Activated CD4-positive, CD25-positive, alpha-beta regulatory T cell (primary cell): ENCODE measurements at places on chromosomes 2 and 18.

- DNase-seq: no peak
Observed at GRCh38 chr2:76073992-76074604, 363.4 kb upstream of the GCFC2 start.

DNA sequence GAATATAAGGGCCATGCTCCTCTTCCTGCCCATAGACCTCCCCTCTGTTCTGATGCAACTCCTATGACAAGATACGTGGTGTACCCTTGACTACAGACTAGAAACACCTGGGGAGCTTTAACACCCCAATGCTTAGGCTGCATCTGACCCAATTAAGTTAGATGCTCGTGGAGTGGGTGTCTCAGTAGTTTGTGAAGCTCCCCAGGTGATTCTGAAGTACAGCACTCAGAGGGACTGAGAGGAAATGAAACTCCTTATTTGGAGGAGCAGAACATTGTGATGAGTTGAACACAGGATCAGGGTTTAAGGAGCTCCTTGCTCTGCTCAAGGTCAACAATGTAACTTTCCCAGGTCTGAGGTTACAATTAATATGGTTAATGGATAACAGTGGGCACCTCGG is 80.3 kb upstream of the TTC39C start:
- no peak for DNase-seq

- no peak for DNase-seq
Observed at GRCh38 chr2:102030502-102030854, 38.7 kb downstream of the IL1R2 start.

DNA sequence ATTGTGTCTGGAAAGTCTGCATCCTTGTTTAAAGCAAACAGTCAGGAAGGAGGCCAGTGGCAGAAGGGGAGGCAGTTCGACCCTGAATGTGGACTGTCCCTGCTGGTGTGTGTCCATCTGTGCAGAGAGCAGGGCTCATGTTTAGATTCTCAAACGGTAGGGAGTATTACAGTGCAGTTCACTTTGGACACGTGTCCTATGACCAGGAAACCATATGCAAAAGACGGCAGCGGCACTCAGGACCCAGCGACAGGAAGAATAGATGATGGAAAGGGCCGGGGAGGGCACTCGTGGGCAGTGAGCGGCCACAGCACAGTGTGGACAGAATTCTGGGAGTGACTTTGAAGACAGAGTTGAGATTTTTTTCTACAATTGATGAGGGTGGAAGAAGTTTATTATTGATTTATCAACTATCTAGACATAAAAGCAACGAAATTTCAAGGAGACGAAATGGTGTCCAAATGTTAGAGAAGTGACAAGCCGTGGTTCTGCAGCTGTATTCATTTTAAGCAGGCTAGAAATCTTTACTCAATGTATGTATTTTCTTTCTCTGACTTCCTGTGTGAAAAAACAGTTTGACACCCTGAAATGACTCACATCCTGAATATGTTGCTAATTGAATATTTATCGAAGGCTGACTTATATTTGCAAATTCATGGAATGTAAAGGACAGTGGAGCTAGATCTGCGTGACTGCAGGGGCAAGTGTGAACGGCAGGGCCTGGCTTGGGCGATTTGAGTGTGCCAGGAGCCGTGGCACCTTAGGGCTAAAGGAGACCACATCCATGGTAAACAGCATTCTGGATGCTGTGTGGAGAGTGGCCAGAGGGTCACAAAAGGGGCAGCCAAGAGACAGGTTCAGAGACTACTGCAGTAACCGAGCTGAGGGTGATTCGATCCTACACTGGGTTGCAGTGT is 214.2 kb downstream of the PTGR3 start:
- DNase-seq: no peak

GRCh38 chr2:133760376-133760775 is 192.1 kb upstream of the NCKAP5 start:
- DNase-seq: no peak

DNA sequence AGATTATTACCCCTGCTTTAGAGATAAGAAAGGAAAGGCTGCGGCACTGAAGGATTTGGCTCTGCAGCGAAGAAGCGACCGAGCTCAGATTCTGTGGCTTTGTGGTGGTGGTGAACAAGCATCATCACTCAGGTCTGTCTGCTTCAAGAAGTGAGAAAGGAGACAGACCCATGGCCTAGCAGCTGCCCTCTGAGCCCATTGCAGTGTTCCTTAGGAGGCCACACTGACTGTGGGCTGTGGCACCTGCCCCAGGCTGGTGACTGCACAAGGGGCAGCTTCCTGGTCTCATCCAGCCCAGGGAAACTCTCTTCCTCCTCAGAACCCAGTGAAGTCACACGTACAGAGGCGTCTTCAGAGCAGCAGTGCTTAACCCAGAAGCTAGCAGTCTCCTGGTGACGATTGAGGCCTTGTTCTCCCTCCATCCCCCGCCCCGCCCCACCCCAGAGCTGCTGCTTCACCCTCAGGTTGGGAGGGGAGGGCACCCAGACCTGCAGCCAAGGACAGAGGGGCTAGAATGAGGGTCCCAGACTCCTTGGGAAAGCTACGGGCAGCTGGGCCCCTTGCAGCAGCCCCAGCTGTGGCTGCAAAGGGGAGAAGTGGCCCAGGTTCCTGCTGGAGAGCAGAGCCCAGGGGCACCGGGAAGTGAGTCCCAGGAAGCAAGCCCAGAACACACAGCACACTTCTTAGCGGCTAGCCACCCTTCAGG is 22.2 kb downstream of the BIN1 start:
- no peak for DNase-seq

DNA sequence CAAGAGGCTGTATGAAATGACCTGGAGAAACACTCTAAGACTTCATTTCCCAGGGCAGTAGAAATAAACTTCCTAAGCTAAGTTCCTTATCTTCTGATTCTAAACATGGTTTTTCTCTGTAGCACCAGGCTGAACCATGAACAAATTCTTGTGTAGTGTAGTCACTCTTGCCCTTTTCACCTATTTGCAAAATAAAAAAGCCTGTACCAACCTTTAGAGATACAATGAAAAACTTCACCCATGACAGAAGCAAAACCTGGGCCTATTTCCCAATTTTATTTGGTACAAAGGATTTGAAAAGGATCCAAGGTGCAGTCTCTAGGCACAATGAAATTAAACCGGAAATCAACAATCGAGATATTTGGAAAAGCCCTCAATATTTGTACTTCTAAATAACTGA is 43.6 kb downstream of the POLR1A start:
- no peak for DNase-seq

DNA sequence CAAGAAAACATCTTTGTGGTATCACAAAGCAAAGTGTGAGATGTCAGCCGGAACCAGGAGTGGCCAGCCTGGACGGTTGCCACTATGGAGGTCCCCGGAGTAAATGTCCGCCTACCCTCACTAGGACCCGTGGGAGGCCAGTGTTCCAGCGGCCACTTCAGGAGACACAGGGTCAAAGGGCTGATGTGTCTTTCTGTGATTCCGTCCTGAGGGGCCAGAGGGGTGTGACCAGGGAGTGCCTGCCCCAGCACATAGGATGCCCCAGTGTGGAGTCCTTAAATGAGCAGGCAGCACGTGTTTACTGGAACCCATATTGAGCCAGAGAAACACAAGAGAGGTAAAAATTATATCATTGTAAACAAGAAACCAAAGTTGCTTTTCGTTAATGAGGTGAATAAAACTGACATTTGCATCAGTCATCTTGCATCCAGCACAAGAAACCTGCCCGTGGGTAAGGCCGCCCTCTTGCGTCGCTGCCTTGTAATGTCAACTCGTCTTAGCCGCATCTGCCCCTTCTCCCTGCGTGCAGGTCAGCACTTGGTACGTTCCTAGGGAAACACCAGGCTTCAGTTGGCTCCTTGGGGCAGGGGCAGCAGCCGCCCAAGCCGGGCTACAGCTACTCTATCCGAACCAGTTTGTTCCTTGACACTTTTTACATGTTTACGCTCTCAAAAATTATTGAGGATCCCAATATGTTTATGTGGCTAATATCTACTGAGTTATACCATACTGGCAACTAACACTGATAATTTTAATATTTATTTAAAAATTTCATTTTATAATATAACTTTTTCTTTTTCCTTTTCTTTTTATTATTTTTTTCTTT is 46.7 kb upstream of the LAPTM4A start:
- DNase-seq: peak; percentile 58

- DNase-seq: no peak
Observed at GRCh38 chr2:158599609-158600008, 142.9 kb downstream of the PKP4 start.

DNA sequence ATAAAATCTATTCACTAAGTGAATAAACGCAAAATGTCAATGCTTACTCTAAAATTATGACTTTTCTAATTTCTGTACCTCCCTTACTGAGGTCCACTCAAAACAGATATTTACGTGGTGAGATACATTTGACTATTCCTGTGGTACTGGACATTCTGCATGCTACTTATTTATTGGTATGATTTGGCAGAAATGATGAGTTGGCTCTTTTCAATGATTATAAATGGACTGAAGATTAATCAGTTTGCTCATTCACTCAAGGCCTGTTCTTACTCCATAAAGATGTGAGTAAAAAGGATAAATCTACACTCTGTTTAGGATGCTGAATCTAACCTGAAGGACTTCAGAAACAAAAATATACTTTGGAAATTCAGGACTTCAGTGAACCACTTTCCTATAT is 98.8 kb downstream of the OLA1 start:
- DNase-seq: no peak

GRCh38 chr2:67304300-67304890 is 92.7 kb upstream of the ETAA1 start:
- DNase-seq: no peak

DNA sequence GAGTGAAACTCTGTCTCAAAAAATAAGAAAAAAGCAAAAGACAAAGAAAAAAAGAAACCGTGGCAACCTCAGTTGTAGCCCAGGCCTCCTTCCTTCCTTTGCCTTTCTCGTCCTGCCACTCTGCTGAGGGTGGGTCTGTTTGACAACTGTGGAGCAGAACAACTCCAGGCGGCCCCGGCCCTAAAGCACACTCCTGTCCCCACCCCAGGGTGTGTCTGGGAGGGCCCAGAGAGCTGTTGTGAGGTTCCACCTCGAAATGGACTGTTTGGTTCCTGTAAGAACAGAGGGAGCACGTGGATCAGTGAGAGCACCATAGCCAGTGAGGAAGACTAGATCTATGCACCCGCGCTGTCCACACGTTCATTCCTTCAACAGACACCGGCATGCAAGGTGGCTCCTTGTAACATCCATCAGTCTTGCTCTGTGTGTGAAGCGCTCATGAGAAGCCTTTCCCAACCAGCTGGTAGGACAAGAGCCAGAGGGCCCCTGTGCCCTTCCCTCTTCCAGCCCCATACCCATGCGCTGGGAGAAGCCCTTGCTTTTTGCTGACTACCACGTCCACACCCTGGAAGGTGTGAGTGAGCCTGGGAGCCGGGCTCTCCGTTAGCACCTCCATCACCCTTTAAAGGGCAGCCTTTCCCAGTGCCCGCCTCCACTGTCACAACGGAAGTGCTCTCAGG is 61.6 kb downstream of the SOWAHC start:
- DNase-seq: no peak

- DNase-seq: no peak
Observed at GRCh38 chr2:184524551-184525382, 73.6 kb upstream of the ZNF804A start.

DNA sequence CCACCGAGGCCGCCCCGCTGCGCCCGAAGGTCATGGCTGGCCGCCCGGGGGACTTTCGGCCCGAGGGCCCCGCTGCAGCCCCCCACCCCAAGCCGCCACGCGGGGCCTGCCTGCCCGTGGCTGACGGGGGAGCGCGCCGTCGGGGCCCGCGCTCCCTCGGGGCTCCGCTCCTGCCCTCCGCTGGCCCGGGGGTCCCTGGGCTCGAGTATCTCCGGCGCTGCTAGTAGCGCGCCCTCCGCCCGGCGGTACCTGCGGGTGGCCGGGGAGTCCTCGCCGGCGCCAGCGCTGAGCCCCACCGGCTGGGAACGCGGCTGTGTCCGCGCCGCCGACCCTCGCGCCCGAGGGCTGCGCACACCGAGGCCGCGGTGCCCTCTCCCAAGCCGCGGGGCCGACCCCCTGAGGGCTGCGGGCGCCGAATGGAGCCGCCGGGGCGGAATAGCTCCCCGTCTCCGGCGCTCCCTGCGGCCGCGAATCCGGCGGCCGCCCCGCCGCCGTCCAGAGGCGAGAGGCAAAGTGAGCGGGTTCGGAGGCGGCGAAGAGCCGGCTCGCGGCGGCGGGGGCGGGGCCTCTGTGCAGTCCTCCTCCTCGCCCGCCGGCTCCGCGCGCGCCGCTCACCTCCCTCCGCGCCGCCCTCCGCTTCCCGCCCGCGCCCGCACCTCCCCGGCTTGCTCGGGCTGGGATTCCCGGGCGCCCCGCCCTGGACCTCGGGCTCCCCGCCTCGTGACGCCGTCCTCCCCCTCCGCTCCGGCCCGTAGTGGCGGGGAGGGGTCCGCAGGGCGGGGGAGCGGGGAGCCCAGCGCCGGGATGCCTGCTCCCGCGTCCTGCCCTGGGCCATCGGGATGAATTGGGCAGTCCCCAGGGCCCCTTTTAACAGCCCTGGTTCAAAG is at the start of gene KCNG3:
TSS of gene KCNG3 (minus strand) at position 515 of the 887 bp plus-strand sequence. CDS start at position 34, 481 bp downstream.
- no peak for DNase-seq

- no peak for DNase-seq
Observed at GRCh38 chr2:191452065-191452464, 206.9 kb downstream of the MYO1B start.

DNA sequence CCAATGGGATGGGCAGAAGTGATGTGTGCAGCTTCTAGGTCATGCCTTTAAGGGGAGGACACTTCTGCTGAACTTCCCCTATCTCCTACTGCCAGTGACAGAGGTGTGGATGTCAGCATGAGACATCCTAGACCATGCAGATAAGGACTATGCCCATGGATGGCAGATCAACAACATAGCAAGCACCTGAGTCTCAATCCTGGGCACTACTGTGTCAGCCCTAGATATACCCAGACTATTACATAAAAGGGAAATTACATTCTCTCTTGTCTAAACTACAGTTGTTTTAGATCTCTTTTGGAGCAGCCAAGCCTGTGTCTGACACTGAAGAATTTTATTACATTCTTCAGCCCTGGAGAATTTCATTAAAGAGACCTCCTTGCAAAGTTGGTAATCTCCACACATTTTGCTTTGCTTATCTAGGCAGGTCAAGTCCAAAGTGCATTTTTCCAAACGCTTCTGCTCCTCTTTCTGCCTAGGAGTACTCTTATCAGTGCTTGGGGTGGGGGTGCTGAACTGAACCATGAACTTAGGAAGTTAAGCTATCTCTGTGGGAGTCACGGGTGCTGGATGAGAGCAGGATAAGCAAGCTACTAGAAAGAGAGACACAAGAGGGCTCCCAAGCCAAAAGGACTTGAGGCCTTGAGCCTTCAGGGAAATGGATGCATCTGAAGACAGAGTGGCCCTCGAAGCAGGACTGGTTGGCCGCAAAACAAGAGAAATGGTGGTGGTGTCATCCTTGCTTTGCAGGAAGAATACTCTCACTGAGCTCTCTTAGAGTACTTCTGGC is 95.2 kb upstream of the SPRED2 start:
- DNase-seq: no peak

DNA sequence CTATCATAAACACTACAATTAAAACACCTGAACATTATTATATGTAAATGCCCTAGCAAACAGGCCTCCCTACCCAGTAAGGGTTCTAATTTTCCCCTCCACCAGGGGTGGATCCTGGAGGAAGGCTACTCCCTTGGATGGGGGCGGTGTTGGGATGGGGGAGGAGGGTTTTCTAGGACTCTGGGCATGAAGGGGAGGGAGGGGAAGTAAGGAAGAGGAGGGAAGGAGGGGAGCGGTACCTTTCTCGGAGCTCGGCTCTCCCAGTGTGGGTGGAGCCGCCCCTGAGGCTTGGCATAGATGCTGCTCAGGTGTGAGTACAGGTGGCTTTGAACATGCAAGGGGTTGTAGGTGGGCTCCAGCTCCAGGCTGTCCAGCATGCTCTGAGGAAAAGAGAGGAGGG is 5.4 kb downstream of the DOK1 start:
- DNase-seq: no peak

- no peak for DNase-seq
Observed at GRCh38 chr2:118841828-118842461, 5.5 kb downstream of the EN1 start.
